CD4-positive, alpha-beta memory T cell (primary cell): ENCODE measurements at places on chromosomes 12 and 14.
A peak's percentile ranks its signal among the peaks of the same experiment; 100 is the strongest.

- DNase-seq: no peak
These were observed 40.1 kb downstream of the FBXL14 start for GRCh38 chr12:1553987-1554982.

DNA sequence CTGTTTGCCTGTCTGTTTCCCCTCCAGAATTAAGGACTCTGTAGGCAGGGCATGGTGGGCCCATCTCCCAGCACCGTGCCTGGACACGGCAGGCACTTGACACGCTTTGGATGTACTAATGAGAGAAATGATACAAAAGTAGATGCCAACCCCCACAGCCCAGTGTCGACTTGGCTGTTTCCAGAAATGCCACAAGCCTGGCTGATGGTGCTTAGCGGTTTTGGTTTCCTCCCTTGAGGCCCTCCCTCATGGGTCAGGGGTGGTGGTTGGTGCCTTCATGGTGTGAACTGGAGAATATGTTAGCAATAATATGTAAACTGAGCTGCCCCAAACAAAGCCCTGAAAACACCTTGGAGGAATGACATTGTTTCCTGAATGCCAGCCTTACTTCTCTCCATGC, 55.5 kb upstream of the ESRRB start:
- DNase-seq: no peak

- no peak for DNase-seq
These were observed 38.1 kb downstream of the GCH1 start for GRCh38 chr14:54864526-54864925.

DNA sequence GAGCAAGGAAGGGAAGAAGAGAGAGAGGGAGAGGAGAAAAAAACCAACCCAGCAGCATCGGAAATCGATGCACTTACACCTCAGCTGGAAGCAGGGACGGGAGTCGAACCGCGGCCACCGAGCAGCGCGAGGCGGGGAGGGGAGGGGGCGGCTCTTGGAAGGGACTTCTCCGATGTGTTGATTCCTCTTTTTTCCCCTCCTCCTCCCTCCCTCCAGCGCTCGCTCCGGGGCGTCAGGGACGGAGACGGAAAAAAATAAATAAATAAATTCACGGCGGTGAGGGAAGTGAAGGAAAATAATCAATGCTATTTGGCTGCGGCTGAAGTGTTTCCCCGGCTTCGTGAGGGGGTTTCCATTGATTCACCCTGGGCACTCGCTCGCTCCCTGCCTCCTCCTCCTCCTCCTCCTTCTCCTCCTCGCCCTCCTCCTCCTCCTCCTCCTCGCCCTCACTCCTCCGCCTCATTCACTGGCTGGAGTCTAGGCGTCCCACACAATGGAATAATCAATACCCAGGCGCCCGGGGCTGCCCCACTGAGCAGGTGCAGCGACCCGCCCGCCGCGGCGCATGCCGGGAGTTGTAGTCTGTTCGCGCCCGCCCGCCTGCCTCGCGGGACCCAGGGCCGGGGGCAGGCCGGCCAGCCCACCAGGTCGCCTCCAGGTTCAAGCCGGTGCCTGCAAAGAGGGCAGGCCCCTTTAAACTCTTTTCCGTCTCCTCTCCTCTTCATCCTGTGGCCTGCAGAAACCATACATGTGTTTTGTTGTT, at the start of gene ZFHX2:
Gene ZFHX2, minus strand, starts transcription at position 500 of the 763 bp plus-strand sequence. CDS start 16,440 bp downstream, outside the sequence.
- peak; percentile 62 for DNase-seq

- no peak for DNase-seq
These were observed 1.4 kb downstream of the MDM2 start for GRCh38 chr12:68809190-68810026.

DNA sequence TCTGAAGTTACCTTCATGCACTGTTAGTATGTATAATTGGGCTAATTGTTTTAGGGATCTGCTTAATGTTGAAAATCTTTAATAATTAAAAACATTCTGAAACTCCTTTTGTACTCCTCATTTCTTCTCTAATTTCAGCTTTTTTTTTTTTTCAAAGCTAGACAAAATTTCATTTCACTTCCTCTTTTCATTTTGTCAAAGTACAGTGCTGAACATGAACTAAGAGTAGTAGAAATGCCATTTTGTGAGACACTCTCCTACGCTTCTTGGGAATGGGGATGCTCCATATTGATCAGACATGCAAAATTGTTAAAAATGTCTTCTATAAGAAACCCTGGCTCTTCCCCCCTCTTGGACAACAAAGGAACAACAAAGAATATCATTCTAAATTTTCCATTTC, 1.7 kb downstream of the ABCD2 start:
- no peak for DNase-seq

DNA sequence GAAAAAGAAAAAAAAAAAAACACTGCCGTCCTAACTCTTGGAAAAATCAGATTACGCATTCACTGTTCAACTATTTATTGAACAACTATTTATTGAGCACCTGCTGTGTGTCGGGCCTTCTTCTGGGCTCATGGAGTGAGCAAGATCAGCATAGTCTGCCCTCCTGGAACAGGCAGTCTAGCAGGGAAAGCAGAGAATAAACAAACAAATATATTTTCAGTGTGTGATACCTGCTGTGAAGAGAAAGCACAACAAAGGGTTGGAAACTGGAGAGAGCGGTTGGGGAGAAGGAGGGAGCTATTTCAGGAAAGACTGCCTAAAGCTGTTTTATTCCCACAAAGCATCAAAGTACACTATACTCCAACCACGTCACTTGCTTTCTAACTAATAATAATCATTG, 10.8 kb downstream of the PROX2 start:
- no peak for DNase-seq

GRCh38 chr14:67580336-67581171, 19.5 kb downstream of the PIGH start:
- no peak for DNase-seq

DNA sequence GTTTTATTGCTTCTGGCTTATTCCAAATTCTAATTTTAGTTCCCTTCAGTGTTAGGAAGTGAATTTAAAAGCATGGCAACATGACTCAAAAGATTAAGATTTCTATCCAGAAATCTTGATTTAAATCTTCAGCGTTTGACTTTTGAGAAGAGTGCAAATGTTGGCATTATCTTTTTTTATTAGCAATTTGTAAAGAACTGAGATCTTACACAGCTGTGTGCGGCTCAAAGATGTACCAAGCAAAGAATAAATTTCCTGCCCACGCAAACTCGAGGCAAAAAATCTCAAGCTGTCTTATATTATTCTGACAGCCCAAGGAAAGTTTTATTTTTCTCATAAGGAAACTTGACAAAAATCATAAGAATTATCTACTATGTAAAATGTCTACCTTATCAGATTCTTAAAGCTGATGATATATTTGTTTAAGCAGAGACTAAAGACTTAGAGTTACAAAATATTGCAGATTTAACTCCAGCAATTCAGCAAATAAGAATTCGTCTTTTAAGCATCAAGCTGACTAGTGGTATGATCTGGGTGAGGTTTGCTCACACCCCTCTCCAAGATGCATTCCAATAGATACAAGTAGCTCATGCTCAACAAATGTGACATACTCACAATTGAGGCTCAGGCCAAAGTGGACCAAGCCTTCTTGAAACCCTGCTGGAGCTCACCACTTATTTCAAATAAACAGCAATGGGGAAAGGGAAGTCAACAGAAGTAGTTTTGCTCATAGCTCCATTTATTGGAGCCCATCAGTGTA, 47.4 kb upstream of the POC1B start:
- no peak for DNase-seq

DNA sequence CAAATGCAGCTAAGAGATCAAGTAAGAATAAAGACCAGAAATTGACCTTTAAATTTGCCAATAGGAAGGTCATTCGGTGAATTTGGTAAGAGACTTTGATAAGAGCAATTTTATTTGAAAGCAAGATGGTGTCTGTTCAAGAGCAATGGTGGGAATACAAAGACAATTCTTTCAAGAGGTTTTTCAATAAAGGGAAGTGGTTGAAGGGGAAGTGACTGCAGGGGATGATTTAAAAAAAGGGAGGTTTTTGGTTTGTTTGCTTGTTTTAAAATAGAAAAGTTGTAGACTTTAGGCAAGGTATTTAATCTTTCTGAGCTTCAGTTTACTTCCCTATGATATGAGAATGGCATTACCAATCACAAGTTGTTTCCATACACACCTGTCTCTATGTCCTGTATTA, 4.3 kb upstream of the APPL2 start:
- no peak for DNase-seq

DNA sequence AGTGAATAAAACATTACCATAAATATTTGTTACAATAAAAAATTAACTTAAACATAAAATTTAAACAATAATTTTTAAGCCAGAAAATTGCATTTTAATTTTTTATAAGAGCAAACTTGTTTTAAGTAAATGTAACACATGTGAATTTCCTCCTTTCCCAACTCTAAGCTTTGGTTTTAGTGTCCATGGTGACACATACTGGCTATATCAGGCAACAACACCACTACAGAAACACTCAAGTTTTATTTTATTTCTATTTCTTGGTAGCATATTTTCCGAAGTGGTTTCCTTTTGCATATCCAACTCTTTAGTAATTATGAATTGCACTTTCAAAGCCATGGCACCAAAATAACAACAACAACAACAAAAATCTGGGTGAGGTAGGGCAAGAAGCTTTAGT, 2.2 kb downstream of the NELL2 start:
- peak; percentile 37 for DNase-seq

GRCh38 chr12:120932058-120932457, 27.9 kb upstream of the SPPL3 start:
- no peak for DNase-seq

DNA sequence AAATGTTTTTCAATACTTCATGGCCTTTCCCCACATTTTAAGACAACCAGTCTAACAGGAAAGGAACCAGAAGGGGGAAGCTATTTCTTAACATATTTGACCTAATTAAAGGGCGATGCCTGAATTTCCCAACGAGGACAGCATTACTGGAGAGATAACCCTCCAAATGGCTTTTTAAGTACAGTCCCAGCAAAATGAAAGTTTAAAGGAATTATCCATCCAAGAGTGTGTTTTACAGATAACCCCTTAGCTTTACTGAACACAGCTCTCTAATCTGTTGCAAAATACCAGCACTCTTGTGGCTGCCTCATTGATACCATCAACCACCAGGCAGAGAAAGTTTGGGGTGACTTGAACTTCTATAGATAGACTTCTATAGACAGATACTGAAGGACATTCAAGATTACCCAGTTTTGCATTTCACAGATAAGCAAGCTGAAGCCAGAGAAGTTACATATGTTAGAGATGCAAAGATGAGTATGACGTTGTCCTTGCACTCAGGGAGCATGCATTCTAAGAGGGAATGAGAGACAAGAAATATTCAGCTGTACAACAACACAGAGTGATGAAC, 41.3 kb upstream of the DUSP6 start:
- DNase-seq: no peak

- DNase-seq: no peak
These were observed 4.3 kb downstream of the LRP10 start for GRCh38 chr14:22875748-22876319.

DNA sequence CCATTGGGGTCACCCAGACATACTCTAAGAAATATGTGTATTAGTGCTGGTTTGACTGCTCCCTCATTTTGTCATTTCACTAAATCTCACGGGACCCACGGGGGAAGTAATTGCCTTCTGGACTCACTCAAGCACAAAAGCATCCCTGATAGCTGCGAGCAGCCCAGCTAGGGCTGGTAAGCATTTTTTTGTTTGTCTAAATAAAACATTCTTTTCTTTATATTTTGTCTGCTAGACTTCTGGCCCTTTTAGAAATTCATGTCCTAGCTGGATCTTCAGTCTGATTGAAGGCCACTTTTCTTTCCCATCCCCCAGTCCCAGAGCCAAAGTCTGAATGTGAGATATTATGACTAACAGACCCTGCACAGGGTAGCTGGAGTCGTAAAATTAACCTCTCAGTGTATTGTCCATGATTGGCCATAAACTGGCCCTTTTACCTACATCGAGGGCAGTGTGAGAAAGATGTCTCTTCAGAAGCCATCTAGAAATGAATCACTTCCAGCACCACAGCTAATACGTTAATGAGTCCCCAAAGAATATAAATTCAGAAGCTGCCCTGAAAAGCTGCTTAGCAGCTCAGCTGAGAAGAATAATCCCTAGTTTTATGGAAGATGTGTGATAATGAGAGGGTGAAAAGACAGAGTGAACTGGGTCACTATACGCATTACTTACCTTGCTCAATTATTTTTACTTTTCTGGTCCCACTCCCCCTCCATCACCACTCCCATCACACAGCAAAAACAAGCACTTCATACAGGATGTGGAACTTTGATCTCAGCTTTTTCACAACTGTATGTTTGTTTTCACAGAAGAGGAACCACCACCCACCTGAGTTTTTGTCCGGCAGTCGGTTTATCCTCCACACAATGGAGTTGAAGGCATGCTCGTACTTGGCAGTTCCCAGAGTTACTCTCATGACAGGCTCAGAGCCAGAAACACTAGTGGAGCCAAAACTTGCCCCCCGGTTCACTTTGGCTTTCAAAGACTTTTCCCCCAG, 55.6 kb upstream of the GTF2A1 start:
- DNase-seq: no peak

GRCh38 chr14:69346710-69347109, 51.4 kb downstream of the ERH start:
- no peak for DNase-seq

GRCh38 chr12:63208956-63209355, 58.0 kb upstream of the AVPR1A start:
- DNase-seq: no peak

- no peak for DNase-seq
These were observed 135.7 kb downstream of the DICER1 start for GRCh38 chr14:95021588-95021987.

- no peak for DNase-seq
These were observed 31.5 kb downstream of the CFL2 start for GRCh38 chr14:34682787-34683321.

- DNase-seq: no peak
These were observed 162.1 kb upstream of the IFNG-AS1 start for GRCh38 chr12:67826946-67827720.

DNA sequence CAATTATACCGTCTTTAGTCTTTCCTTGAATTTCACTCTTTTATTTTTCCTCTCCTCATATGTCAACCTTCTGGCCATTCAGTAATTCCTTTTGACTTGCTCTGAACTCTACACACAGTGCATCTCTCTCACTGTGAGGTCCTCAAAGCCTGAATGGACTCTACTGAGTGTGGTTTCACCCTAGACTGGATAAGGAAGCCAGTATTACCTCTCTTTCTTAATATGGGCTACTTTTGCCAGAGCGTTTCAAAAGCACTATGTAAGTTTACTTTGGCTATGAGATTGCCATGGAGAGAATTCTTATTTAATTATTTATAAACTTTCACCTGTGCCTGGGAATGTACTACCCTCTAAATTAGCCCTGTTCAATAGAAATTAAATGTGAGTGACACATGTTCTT, 343.5 kb upstream of the DDHD1 start:
- no peak for DNase-seq

DNA sequence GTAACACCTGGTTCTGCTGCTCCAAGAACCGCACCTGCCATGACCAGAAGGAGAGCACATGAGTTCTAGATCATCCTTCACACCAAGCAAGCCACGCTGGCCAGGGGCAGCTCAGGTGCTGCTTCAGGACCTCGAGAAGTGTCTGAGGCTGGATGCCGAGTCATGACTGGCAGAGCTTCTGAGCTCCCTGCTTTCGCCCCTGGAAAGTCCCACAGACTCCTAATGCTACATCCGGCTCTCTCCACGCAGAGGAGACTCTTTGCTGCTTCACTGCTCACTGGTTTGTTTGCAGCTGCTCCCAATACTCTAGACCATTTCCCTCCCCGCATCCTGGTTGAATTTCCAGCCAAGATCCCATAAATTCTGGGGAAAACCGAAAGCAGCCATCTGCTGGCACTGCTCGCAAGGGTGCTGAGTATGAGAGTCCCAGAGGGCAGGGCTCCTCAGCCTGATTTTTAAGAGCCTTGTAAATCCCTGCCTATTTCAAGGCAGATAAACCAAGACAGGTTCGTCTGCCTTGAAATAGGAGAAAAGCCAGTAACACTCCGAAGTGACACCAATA, 1.4 kb downstream of the KRT2 start:
- no peak for DNase-seq
